ENCODE measurements at places on chromosomes 7 and 10.
A peak's percentile ranks its signal among the peaks of the same experiment; 100 is the strongest.

DNA sequence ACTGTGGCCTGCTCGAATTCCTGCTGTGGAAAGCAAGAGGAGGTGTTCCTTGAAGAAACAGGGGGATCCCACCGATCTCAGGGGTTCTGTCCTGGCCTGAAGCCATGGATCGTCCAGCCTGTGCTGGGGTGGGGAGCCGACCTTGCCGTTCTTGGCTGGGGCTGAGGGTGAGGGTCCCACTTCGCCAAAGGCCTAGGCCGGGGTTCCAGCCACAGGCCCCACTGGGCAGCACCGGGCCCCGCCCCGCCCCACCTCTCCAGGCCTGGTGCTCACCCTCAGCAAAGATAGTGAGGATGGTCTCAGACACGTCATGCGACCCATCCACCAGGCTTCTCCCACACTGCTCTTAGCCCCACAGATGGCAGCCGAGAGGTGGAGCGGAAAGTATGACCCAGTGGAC is 51.4 kb upstream of the ZNF716 start:
- no peak for DNase-seq

GRCh38 chr7:73515178-73515577 is 6.9 kb downstream of the BAZ1B start:
- peak; percentile 56 for DNase-seq

DNA sequence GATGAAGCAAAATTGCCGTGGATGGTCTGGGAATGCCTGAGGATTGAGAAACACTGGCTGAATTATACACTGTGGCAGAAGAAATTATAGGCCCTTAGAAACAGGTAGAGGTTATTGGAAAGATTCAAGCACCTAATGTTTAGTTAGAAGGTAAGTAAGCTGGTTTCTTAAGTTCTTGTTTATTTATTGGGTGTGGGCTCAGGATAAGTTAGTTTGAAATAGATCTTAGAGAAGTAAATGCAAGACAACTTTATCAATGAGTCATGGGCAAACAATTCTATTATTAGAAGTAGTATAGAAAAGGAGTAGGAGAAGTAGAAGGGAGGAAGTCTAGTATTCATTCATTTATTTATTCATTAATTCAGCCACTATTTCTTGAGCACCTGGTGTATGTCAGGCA is 96.5 kb downstream of the KAT6B start:
- DNase-seq: no peak

DNA sequence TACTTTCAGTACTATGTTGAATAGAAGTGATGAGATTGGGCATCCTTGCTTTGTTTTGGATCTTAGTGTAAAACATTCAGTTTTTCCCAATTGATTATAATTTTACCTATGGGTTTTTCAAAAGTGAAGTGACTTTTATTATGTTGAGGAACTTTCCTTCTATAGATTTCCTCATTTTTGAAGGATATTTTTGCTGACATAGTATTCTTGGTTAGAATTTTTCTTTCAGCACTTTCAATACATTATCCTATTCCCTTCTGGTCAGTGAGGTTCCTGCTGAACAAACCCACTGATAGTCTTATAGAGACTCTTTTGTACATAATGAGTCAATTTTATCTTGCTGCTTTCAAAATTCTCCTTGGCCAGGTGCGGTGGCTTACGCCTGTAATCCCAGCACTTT is 297.2 kb downstream of the SUGCT start:
- DNase-seq: no peak

GRCh38 chr10:56653289-56653688 is 292.2 kb upstream of the ZWINT start:
- DNase-seq: no peak

DNA sequence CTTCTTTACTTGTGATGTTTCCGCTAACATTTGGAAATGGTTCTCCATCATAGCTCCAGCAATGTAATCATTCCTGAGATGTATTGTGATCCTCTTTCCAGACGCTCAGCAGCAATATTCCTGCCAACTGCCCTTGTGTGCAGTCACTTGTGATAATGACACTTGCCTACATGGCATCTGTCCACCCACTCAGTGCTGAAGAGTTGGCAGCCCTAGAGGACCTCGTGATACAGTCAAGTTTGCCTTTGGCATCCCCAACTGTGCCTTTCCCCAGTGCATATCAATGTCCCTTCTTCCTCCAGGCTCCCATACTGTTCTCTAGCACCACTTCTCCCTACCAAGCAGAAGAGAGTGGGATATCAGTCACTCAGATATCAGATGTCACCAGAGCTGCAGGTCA is 64.9 kb downstream of the MYOF start:
- DNase-seq: no peak

GRCh38 chr10:105843786-105844185 is 1202.7 kb downstream of the SORCS3 start:
- no peak for DNase-seq

GRCh38 chr7:12553416-12553815 is 17.1 kb upstream of the SCIN start:
- no peak for DNase-seq

DNA sequence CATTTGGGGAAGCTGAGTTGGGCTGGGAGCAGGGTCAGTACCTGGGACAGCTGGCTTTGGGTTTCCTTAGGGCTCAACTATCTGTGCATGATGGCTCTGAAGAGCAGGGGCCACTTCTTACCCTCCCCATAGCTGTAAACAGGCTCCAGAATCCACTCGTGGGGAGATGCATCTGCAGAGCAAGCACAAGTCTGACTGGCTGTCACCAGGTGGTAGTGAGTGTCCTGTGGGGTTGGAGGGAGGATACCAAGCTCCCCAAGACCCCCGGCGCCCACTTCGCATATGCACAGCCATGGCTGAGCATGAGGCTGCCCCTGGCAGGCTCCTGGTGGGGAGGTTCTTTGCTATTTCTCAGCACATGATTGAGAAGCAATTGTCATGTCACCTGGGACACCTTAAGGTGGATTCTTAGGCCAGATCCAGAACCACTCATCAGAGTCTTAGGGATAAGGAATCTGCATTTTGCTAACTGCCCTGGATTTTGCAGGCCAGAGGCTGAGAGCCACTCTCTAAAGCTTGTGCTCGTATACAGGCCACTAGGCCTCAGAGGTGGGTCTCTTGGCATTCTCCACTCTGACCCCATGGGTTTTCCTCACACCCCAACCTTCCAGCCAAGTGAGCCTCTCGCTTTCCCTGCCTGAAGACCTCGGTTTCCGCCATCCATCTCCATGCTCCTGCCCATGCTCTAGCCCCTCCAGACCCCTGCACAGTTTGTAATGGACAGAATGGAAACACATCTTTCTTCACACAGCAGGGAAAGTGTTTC is 53.7 kb downstream of the ADCY1 start:
- no peak for DNase-seq

GRCh38 chr10:13765641-13766341 is 179.0 kb downstream of the PRPF18 start:
- DNase-seq: no peak

DNA sequence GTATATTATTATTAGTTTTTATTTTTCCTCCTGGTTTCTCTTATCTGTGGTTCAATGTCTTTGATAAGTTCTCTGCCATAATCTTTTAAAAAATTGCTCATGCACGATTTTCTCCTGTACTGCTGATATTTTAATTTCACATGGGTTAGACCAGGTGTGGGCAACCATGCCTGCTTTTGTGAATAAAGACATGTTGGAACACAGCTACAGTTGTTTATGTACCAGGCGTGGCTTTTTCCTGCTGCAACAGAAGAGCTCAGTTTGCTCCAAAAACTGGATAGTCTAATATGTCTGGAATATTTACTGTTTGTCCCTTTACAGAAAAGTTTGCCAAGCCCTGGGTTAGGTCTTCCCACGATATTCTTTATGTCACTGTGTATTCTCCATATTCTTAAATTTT is 105.2 kb downstream of the VWC2 start:
- no peak for DNase-seq

DNA sequence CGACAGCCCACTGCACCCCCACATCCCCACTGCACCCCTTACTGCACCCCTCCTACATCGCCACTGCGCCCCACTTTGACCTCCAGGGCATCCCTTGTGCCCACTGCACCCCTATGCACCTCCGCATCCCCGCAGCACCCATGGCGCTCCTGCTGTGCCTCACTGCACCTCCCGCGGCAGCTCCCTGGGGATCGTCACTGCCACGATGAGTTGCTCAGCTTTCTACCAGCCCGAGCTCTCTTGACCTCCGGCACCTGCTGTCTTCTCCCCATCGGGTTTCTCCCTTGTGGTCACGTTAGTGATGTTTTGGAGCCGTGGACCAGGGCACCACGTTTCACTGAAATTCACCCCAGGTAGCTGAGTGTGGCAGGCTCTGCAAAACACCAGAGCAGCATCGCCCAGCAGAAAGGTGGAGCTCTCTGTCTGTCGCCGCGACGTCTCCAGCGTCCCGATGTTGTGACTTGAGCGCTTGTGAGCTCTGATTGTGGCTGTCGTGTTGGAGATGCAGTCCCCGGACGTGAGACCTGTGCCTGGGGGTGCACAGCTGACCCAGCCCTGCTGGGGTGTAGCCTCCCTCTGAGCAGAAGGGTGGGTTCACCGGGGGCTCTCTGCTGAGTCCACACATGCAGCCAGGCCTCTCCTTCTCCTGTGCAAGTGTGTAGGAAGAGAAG is 147.7 kb downstream of the DNAJB6 start:
- no peak for DNase-seq

- no peak for DNase-seq
These were observed 82.4 kb upstream of the PDE1C start for GRCh38 chr7:32152576-32152975.

DNA sequence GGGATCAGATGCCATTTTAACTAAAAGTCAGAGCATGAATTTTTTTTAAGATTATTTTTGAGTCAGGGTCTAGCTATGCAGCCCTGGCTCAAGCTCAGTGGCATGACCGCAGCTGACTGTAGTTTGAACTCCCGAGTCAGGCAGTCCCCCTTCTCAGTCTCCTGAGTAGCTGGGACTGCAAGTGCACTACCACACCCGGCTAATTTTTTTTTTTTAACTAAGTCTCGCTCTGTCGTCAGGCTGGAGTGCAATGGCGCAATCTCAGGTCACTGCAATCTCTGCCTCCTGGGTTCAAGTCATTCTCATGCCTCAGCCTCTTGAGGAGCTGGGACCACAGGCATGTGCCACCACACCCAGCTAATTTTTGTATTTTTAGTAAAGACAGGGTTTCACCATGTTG is 7.8 kb downstream of the TAS2R41 start:
- DNase-seq: no peak

DNA sequence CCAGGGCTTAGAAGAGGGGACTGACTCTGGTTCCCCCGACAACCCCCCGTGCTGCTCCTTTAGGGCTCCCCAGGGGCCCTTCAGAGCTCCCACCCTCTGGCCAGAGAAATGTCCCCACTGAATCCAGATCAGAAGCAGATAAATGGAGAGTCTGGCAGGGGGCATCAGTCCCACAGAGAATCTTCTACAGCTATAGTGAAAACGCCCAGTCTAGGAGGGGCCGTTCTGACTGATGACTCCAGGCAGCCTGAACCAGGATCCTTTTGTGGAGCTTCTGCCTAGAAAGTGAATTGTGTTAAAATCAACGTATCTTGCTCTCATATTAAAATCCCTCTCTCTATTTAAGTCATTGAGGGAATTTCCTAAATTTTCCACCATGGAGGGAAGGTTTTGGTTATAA is 471.4 kb downstream of the LRMDA start:
- DNase-seq: no peak

DNA sequence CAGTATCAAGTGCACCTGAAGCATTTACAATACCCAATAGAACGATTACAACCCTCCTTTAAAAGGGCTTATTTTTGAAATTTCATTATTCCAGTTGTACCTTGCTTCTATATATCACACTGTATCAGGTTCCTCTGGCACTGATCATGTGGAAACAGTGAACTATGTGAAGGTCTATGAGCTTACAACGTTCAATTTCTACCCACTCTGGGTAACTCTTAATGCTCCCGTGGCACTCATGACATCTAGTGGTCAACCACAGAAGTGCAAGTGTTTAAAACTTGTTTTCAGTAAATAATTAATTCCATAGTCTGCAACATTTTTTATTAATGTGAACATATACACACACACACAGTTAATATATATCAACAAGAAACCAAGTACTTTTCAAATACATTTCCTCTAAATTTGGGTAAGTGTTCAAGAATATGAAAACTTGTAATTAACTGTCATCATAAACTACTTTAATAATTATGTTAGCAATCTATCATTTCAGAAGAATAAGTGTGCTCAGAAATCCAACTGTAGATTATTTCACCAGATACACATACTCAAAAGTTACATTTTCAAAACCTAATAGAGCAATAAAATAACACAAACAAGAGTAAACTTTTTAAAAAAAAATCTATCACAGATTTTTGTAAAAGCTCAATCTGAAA is 61.0 kb downstream of the MPP7 start:
- peak; percentile 49 for DNase-seq

DNA sequence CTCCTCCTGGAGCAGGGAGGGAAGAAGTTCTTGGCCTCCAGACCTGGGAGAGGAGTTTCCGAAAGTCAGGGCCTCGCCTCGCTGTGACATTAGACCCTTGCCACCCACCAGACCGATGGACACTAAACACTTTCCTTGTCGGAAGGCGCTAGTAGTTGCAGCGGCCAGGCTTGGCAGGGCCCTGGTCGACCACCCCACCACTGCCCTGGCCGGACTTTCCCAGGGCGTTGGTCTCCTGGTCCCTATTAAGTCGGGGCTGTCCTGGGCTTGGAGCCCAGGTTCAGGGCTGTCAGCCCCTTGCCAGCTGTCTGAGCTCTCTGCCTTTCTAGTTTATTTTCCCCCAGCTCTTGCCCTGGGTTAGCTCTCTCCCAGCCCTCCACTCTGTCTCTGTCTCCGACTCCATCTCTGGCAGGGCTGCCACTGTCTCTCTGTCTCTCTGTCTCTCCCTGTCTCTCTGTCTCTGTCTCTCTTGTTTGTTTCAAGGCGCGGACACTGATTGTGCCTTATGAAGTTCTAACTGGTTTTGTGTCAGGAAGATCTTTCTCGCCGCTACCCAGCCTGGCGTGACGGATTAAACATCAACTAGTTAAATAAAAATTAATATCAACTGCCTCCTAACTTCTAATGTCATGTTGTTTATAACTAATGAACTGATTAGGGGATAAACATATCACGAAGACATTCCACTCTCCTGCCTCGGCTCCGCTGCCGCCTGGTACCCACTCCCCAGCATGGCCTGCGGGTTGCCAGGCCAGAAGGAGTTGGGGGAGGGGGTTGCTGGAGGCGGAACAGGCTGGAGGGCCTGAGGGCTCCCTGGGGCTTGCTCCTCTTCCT is 13.8 kb upstream of the PAX2 start:
- DNase-seq: no peak

DNA sequence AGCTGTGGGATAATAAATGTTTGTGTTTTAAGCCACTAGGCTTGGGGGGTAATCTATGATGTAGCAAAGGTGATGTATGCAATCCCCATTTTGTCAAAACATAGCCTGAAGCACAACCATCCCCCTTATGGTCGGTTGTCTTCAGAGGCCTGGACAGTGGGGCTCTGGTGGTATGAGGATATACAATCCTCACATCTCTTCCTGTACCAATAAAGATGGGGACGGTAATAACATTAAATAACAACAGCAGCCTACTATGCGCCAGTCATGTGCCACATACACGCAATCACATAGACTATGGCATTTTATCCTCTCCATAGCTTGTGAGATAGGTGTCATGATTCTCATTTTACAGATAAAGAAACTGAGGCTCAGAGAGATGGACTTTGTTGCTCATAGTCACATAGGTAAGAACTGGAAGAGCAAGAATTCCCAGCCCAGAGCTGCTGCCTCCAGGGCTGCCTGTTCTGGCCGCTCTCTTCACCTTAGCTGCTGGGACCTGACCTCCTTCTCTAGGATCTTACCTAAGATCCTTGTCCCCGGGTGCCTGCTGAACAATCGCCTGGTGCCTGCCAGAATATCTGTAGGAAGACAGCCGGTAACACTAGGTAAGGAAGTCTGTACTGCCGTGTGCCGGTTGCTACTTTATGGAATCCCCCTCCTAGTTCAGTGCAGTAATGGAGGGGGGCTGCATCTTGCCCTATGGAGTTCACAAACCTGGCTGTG is 108.6 kb downstream of the ARHGAP22 start:
- no peak for DNase-seq

- no peak for DNase-seq
These were observed 531.2 kb downstream of the HTR7 start for GRCh38 chr10:90326498-90327267.
